ENCODE measurements at places on chromosomes 12 and 14.

GRCh38 chr12:127810041-127810440 lies 456.9 kb upstream of the TMEM132C start:
- no peak for DNase-seq

DNA sequence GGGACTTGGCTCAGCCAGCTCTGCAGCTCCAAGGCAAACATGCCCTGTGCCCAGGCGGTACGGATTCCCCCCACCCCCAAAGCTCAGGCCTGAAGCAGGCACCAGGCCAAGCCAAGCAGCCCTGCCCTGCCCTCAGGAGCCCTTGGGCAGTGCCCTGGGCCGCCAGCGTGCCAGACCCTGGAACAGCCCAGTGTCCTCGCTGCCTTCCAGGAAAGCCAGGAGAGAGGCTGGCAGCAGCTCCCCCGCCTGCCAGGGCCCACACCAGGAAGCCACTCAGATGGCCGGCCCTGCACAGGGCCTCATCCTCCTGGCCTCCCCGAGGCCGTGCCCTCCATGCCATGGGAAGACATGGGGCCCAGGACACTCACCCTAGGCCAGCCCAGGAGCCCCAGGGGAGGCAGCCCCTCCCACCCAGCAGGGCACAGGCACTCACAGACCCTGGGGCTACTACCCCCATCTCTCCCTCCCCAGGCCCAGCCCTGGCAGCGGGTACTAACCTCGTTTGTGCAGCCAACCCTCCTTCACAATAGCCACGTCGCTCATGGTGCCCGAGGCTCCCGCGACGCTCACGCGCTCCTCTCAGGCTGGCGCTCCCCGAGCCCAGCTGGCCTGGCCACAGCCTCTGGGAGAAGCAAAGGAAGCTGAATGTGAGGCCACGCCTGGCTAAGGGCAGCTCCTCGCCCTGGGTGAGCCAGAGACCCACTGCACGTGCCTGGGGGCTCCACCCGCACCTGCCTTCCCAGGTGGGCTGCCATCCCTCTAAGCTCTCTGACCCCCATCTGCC lies 3.3 kb downstream of the AKT1 start:
- DNase-seq, result no peak

GRCh38 chr14:79325557-79325956 lies 885.7 kb downstream of the DIO2 start:
- no peak for DNase-seq

- DNase-seq, result no peak
Observed at GRCh38 chr12:65642061-65642661, 182.1 kb upstream of the HMGA2 start.

Data from GM13977 (cell line).